Globus pallidus (tissue), 1 donor: ENCODE measurements at places on chromosomes 6 and 20.

DNA sequence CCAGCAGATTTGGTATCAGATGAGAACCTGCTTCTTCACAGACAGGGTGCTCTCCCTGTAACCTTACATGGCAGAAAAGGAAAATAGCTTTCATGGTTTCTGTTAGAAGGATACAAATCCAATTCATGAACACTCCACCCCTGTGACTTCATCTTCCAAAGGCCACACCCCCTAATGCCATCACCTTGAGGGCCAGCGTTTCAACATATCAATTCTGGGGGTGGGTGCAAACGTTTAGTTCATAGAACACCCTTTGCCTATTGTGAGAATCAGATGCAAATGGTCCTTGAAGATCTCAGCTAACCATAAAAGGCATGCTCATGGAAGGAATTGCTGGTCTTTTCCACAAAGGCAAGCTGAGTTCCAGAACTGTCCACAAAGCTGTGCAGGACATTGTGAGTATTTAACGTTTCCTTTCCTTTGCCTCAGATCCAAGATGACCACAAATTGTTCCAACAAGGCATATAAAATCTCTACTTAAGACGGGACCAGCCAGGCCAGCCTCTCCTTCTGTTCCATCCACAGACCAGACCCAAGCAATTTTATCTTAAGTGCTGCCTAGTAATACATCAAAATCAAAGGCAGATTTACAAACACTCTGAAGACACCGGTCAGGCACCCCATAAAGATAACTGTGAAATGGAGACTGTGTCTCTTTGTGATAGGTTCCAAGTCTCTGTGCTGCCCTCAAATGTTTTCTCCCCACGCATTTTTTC, 34.7 kb upstream of the SSTR4 start:
- DNase-seq: no peak

DNA sequence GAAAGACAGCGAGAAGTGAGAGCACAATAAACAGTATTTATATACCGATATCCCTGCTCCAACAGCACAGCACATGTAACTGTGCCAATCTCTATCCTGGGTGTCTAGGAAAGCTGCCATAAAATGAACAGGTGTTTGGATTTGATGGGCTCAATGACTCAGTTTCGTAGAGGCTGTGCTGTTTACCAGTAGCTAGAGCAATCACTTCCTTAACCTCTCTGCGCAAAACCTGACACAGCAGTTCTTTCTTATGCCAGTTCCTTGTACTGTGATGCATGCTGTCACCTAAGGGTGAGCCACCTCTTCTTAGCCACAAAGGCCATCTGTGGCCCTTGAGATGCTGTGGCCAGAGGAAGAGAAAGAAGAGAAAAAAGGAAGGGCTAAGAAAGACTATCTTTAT, 59.3 kb downstream of the SHPRH start:
- DNase-seq: peak; percentile 6

GRCh38 chr6:158663625-158664165, 13.8 kb downstream of the SYTL3 start:
- no peak for DNase-seq

DNA sequence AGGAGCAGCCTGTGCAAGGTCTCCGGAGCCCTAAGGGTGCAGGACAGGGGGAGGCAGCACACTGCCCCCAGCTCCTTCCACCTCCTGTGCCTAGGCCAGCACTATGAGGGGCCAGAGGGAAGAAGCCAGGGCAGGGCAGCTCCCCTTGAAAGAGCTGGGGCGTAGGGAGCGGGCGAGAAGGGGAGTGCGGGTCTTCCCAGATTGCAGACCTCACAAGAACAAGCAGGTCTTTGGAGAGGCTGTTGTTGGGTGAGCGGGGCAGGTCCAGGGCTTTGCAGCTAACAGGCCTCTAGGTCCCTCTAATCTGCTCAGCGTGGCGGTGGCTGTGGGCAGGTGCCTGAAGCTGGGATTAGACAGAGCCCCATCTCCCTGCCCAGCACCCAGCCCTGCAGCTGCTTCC, 22.4 kb upstream of the CST1 start:
- DNase-seq: no peak

GRCh38 chr6:50116797-50117542, 67.2 kb upstream of the DEFB112 start:
- DNase-seq: no peak

DNA sequence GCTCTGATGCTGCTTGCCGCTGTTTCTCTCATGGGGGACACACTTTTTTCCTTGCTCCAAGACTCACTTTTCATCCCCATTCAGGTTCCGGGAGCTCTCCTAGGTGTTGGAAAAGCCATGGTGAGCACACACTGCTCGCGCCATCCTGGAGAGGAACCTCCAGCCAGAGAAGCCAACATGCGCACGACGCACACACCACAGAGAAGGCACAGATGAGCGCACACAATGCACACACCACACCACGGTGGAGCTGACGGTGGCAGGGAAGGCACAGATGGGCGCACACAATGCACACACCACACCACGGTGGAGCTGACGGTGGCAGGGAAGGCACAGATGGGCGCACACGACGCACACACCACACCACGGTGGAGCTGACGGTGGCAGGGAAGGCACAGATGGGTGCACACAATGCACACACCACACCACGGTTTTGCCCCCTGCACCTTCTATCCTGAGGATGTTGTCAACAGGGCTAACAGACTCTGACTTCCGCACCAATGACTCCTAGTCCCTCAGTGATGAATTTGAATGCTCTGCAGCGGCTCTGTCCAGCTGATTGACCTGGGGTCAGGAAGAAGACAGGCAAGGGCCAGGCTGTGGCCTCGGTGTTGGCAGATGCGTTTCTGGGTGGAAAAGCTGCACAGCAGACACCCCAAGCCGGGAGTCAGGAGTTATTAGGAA, 154.7 kb downstream of the ERMARD start:
- DNase-seq: no peak

DNA sequence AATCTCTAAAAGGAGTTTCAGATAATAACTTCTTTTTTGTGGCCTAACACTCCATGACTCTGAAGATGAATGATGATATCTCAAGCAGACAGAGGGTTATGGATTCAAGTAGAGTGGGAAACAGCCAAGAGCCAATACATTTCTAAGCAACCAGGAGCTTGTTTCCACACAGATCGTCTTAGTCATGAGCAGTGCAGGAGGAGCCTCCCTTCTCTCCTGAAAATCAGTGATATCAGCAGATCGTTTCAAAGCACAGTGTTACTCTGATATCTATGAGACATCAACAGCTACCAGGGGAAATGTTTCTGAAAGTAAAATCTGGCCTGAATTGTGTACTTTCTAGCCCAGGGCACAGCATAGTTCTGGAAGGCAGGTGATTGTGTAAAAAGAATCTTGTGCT, 11.5 kb downstream of the ADGRG6 start:
- DNase-seq: no peak

GRCh38 chr20:46022411-46023147, 6.4 kb upstream of the SLC12A5 start:
- no peak for DNase-seq

GRCh38 chr6:108838101-108838717, 10.0 kb upstream of the ARMC2 start:
- DNase-seq: no peak

DNA sequence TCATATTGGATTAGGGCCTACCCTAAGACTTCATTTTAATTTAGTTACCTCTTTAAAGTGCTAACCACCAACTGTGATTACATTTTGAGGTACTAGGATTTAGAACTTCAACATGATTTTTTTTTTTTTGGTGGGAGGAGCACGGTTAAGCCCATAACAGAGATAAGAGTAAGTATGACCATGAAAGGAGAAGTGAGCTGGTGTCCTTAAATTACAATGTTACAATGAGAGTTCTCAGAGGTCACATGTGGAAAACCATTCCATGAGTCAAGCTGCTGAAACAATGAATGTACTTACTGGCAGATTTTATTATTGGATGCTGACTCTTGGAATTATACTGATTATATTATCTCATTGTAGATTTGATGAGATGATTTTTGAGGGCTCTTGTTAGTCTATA, 779.3 kb upstream of the CITED2 start:
- no peak for DNase-seq
